A549 treated with Hydrocortisone at 1 μM for 4 hours (cell line): ENCODE measurements at places on chromosomes 5 and 9. TPM values are rescaled to one million over a fixed set of nuclear protein-coding genes. Genes with fewer than 3 reads are reported as not detected.

RACK1 gene
- 3,240 to 4,070 TPM (median 3,311 TPM) in 5 replicates for total RNA-seq

ANKDD1B gene
- total RNA-seq = 0.10 to 0.12 TPM in 2 of 5 replicates, not detected in the others

REEP5 gene
- total RNA-seq = 126 to 168 TPM (median 153 TPM) in 5 replicates

SOHLH1 gene
- 0.09 to 0.12 TPM in 2 of 5 replicates, not detected in the others for total RNA-seq

PRRX2 gene
- 4.7 to 11.6 TPM (median 10.1 TPM) in 5 replicates for total RNA-seq
